ENCODE measurements at places on chromosomes 11 and 22.

DNA sequence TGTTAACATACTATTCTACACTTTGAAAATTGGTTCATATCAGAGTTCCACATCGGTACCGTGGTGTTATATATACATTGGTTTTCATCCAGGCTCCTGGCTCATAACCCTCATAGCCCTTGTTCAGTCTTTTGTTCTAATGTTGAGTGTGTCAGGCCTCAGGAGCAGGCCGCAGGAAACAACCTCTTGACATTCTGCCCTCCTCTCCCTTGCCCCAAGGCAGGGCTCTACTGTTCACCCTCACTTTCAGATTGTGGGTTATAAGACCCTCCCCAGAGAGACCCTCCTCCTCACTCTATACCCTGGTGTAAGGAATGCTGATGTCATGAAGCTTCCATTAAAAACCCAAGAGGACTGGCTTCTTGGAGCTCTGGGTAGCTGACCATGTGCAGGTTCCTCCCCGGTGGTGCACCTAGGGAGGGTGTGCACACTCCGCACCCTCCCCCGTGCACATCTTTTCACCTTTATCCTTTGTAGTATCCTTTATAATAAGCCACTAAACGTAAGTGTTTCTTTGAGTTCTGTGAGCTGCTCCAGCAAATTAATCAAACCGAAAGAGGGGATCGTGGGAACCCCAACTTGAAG, 12.1 kb downstream of the SSH3 start:
- no peak for DNase-seq

DNA sequence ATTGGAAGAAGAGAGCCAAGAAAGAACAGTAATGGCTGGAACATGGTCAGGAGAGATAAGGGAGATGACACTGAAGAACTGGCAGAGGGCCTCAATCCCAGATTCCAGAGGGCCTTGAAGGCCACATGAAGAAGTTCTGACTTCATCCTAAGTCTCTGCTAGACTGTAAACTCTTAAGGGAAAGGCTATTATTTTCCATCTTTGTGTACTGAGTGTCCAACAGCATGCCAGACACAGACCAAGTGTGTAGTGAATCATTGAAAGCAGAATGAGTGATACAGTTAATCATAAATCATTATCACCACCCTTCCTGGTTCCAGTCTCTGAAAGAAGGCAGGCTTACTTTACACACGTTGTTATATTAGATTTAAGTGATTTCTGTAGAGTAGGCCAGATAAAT, 185.3 kb upstream of the C11orf87 start:
- no peak for DNase-seq

- DNase-seq = no peak
Observed at GRCh38 chr22:24578355-24579257, 14.3 kb downstream of the LRRC75B start.

DNA sequence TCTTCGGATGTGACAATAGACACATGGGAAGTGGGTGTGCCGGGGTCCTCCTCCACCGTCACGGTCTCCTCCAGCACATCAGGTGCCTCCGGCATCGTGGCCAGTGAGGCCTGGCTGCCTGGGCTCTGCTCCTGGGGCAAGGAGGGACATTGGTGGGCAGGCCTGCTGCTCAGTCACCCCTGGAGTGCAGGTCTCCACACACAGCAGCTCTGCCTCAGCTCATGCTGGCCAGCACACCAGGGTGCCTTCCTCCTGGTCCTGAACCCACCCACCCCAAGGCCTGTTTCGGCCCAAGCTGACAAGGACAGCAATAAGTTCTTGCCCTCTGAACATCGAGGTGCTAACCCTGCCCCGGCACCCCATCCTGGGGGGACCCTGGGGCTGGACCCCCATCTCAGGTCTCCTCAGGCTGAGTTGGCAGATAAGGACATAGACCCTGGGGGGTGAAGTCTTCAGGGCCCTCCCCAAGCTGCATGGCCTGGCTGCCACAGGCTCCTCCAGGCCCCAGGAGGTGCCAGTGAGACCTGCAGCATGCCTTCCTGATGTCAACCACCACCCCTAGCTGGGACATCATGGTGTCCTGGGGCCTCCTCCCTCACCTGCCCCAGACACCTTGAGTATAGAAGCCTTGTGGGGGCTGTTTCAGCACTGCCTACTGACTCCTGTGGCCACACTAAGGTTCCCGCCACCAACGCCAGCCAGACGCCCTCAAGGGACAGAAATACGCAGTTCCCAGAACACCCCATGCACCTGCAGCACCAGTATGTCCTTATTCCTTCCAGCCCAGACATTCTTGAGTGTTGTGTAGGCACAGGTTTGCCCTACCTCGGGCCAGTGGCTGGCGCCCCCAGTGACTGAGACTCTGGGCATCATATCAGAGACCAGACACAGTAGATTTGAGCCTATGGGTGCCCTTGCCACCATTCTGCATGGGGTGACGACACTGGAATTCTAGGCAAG, 34.4 kb downstream of the ARVCF start:
- DNase-seq = no peak

DNA sequence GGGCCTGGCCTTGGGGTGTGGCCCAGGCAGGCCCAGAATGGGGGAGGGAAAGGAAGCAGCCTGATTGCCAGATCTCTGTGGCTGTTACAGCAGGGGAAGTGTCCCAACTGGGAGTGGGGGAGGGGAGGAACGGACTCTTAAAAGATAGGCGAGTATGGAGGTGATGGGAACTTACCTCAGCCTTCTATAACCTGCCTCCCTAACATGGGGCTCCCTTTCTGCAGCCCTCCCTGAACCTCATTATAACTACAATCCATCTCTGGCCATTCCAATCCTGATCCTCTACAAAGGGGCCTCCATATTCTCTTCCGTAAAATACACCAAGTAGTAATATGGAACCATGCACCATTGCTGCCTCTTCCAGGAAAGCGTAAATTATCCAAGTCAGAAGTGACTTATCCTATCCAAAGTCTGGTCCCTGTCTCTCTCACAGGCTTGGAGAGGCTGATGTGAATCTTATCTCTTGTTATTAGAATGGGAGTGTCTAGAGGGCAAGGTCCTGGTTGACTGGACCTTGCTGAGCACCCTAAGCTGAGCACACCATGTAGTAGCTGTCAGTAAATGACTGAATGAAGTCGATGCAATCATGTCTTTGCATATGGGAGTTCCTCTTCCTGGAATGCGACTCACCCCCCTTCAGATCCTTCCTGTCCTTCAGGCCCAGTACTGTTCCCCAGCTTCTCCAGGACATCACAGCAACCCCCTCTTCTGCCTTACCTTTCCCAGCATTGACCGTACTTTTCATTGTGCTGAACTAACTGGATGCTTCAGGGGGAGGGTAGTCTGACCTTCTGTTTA, 5.9 kb downstream of the RHOG start:
- DNase-seq = no peak

- no peak for DNase-seq
Observed at GRCh38 chr11:76615950-76616349, 54.6 kb downstream of the LRRC32 start.

DNA sequence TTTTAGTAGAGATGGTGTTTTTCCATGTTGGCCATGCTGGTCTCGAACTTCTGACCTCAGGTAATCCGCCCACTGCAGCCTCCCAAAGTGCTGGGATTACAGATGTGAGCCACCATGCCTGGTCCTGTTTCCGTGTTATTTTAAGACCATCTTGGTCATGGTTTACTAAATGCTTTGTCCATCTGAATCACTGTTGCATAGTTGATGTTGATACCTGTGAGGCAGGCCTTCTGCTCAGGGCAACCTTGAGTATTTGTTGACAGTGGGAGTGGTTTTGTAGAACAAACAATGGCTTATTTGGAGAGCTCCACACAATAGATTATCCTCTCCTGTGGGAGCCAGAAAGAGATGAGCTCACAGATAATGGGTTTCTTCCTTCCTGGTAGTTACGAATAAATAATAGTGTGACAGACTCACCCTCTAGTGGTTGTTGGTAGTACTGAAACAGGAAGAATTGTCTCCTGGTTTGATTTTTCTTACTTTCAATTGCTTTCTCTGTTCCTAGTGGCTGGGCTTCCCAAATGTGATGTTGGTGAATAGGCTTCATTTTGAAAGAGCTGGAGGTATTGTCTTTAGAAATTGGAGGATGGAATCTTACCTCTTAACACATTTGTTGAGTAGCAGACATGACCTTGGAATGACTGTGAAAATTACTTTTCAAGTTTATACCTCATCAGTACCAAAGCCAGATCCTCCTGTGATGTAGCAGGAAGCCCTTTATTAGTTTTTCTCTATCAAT, 39.0 kb downstream of the CTNND1 start:
- peak; percentile 81 for DNase-seq

DNA sequence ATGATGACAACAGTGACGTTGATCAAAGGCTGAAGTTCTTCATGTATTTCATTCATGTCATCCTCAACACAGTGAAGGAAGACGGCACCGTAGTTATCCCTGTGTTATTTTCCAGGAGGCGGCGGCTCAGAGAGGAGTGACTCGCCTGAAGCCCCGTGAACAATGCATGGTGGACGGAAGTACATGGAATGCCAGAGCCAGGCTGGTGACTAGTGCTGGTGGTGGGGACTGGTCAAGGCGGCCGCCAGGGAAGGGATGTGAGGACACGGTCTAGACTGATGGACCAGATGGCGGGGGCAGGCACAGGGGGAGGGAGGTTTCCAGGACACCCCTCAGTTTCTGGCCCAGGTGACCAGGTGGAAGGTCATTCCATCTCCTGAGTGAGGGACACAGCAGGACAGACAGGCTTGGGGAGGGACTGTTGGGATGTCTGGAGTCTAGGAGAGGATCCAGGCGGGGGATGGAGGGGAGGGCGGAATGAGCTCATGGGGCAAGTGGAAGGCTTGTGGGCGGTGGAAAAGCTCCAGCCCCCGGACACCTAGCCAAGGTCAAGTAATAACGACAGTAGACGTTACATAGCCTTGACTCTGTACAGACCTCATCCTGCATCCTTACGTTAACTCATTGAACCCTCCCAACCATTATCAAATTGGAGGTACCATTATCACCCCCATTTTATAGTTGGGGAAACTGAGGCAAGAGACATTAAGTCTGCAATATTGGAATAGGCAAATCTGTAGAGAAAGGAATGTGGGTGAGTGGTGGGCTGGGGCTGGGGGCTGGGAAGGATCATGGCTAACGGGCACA, 16.0 kb upstream of the PICK1 start:
- no peak for DNase-seq

GRCh38 chr11:2092956-2093412, 46.2 kb downstream of the IGF2 start:
- peak; percentile 9 for DNase-seq

DNA sequence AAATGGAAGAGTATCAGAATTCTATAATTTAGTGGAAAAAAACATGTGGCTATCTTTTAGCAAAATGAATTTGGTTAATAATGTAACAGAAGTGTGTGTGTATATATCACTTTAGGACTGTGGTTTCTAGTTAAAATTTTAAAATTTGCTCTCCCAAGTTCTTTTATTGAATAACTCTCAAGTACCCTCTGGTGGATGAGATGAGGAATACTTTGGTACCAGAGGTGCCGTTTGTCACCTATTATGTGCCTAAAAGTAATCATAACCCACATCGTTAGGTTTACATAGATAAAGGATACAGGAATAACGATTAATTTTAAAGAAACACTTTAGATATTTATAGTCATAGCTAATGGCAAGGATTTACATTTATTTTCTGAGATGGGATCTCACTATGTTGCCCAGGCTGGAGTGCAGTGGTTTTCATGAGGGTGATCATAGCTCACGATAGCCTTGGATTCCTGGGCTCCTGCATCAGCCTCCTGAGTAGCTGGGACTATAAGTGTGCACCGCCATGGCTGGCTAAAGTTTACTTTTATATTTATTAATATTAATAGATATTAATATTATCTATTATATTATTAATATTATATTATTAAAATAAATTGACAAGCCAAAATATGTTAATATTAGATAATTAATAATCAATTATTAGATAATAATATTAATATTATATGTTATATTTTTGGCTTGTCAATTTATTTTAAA, 66.7 kb upstream of the CAPRIN1 start:
- no peak for DNase-seq

- DNase-seq = no peak
Observed at GRCh38 chr11:122963961-122964360, 17.7 kb downstream of the BSX start.

GRCh38 chr11:129373489-129373953, 2.1 kb upstream of the BARX2 start:
- DNase-seq = no peak

DNA sequence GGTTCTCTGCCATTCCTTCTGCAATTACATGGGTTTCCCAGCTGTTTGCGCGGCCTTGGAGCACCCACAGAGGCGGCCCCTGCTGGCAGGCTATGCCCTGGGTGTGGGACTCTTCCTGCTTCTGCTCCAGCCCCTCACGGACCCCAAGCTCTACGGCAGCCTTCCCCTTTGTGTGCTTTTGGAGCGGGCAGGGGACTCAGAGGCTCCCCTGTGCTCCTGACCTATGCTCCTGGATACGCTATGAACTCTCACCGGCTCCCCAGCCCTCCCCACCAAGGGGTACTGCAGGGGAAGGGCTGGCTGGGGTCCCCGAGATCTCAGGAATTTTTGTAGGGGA, 2.6 kb downstream of the RCE1 start:
- no peak for DNase-seq

GRCh38 chr22:30979932-30980331, 10.9 kb downstream of the TUG1 start:
- no peak for DNase-seq

GRCh38 chr11:125245299-125245698, 80.7 kb downstream of the PKNOX2 start:
- DNase-seq = no peak

DNA sequence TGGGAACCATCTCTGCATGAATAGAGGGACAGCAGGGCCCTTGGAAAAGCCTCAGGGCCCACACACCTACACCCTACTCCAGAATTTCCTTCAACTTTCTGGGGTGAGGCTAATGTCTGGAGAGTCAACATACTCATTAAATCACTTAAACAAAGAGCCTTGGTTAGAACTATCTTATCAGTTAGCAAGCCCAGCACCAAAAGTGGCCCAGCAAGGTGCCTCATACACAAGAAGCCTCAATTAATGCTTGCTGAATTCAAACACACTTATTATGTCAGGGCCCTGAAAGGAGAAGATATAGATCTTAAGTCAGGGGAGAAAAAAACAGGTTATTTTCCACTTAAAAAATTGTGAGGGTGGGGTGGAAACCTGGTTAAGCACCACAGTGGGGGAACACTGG, 61.4 kb downstream of the C11orf58 start:
- DNase-seq = no peak

- DNase-seq = no peak
Observed at GRCh38 chr11:7548659-7549274, 35.0 kb downstream of the PPFIBP2 start.

DNA sequence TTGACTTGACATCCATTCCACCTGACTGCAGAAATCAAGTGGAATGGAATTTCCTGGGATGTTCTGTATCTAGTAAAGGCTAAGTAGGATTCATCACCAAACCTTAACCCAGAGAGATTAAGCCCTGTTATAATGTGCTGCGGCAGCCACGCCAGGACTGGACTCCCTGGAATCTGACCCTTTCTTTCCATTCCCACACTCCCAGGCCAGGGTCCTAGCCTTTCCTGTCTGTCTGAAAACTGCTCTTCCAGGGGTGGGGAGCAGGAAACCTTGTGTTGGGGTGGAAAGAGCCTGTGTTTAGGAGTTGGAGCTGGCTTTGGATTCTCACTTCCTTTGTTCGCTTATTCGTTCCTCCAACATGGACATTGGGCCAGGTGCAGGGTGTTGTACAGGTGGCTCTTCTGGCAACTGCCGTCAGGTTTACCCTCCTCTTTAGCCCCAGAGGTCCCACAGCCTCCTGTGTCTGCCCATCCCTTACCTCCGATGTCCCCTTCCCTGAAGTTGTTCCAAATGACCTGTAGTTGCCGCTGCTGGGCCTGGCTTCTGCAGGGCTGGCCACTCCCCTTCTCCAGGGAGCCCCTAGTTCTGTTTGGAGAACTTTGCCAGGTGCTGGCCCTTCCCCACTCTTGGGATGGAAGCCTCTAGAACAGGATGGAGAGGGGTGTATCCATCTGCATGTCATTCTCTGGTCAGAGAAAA, 20.5 kb upstream of the PARVB start:
- no peak for DNase-seq

Data from globus pallidus (tissue), 1 donor.